ENCODE measurements at places on chromosomes 4 and X. TPM values are rescaled to one million over a fixed set of nuclear protein-coding genes. Genes with fewer than 3 reads are reported as not detected.

The CXCL11 gene
- total RNA-seq, result not detected

The COL4A6 gene
- 66.6 TPM for total RNA-seq

The STOX2 gene
- 23.8 TPM for total RNA-seq

The CCNI gene
- total RNA-seq, result 300 TPM

The TEX11 gene
- 6.5 TPM for total RNA-seq

The PAGE2 gene
- not detected for total RNA-seq

The STATH gene
- total RNA-seq, result not detected

The FRG2 gene
- total RNA-seq, result not detected

- DNase-seq, result no peak
Observed at GRCh38 chr4:119321921-119322687, at the start of gene FABP2. Gene FABP2 (minus strand): TSS chr4:119322138. CDS start chr4:119322102, 36 bp downstream.

DNA sequence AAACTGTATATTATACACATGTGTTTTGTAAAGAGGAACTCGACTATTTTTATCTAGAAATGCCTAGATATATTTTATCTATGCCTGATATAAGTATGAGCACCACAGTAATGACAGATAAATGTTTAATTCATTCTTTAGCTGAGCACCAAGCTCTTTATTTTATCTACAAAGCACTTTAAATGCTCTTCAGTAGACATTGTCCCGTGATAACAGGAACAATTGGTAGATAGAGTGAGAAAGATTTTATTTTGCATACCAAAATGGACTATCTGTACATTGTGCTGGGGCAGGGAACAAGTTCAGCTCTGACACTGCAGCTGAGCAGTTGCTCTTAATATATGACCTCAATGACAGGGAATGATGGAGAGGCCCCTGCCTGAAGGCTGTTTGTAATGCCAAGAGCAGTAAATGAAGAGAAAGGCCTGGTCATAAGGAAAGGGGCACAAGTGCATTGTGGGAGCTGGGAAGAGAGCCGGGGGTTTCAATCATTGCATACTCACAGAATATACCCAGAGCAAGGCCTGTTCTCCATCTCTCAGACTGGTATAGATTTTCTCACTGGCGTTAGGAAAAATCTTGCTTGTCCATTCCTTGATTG, 57.3 kb downstream of the SEPTIN11 start:
- no peak for DNase-seq

DNA sequence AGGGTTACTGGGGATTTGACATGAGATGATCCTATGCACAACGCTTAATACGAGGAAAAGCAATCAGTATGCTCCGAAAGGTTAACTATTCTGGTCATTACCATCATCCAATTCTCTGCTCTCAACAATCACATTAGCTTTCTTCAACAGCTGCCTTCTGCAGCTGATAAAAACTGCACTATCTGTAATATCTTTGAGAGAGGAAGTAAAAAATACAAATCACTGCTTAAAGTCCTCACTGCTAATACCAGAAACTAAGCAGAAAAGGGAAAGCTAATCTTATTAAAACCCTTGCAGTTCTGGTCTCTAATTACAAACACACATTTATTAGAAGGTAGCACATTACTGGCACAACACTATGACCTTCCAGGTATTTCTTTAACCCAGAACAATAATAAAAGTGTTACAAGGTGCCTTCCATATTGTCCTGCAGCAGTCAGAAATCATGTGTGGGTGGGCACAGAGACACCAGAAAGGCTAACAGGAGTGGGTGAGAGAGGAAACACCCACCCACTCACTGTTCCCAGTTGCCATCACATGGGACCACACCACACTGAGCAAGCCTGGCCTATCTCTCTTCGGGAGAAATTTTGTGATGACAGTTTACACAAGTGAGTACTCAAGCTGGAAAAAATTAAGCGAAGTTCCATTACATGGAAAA, 71.0 kb downstream of the RELL1 start:
- no peak for DNase-seq

- DNase-seq, result no peak
Observed at GRCh38 chr4:127182687-127183086, 450.1 kb upstream of the INTU start.

- DNase-seq, result no peak
Observed at GRCh38 chr4:107243141-107243781, 207.1 kb upstream of the DKK2 start.

DNA sequence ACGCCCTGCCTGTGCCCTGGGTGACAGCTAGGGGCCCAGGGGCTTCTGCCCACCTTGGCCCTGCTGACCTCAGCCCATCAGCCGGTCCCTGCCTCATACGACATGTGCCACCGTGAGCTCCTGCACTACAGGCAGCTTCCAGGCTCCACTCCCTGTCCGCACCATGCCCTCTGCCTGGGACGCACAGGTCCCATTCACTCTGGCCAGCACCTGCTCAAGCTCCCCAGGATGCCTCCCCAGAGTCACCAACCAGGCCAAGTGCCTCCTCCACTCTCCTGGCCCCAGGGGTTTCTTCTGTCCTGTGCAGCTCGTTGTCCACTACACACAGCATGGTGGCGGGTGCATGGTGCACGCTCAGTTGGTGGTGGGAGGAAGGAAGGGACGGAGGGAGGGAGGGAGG, 20.2 kb upstream of the MRFAP1 start:
- DNase-seq, result no peak

- no peak for DNase-seq
Observed at GRCh38 chr4:182277377-182277776, 34.2 kb downstream of the TENM3 start.

DNA sequence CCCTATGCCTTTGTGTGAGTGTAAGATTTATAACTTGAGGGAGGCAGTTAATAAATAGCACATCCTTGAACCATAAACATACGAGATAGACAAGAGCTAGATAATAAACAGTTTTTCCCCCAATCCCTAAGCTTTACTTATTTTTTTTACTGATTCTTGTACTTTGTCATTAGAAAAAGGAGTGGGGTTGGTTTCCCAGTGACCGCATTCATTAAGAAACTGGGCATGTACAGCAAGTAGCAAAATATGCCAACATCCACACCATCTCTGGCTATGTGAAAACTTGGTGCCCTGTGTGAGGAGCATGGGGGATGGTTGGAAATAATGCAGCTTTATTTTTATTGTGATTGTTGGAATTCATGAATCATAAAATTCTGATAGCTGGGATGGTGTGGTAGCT, 176.2 kb downstream of the CBR4 start:
- no peak for DNase-seq

GRCh38 chr4:35250761-35251160, 993.6 kb downstream of the ARAP2 start:
- no peak for DNase-seq

GRCh38 chr4:94523033-94523580, 71.4 kb downstream of the PDLIM5 start:
- DNase-seq, result no peak

DNA sequence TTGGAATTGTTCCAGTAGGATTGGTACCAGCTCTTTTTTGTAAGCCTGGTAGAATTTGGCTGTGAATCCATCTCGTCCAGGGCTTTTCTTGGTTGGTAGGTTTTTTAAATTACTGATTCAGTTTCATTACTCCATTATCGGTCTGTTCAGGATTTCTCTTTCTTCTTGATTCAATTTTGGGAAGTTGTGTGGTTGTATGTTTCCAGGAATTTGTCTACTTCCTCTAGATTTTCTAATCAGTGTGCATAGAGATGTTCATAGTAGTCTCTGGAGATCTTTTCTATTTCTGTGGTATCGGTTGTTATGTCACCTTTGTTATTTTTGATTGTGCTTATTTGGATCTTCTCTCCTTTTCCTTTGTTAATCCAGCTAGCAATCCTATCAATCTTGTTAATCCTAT, 248.7 kb downstream of the ARHGAP10 start:
- DNase-seq, result no peak

DNA sequence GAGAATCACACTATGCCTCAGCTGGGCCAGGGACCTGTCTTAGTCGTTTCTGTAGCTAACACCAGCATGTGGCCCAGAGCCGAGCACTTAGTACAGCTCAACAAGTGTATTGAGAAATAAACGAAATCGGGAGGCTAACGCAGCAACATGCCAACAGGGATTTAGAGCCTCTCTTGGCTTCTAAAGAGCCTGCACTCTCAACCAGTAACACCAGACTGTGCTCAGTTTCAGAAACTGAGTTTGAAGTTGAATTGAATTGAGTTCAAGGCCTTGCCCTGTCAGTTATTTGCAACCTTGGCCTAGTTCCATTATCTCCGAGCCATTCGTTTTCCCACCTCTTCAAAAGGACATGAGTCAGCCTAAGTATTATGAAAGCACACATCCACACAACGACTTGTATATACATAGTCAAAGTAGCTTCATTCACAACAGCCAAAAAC, 71.3 kb upstream of the LDB2 start:
- DNase-seq, result no peak

DNA sequence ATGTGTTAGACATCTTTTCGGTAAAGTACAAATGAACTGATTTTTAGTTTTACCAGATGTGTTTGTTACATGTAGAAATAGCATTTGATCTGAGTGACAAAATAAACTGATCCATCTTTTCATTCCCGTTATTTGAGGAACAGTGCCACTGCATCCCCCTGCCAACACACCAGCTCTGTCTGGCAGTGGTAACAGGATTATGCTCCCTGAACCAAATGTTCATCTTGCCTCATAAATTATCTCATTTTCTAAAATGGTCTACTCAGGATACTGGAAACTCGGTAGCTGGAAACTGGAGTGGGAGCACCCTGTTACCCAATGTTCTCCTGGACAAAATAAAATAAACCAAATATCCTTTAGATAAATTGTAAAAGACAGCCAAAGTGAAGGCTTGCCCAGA, 171.6 kb downstream of the FAT4 start:
- DNase-seq, result no peak

DNA sequence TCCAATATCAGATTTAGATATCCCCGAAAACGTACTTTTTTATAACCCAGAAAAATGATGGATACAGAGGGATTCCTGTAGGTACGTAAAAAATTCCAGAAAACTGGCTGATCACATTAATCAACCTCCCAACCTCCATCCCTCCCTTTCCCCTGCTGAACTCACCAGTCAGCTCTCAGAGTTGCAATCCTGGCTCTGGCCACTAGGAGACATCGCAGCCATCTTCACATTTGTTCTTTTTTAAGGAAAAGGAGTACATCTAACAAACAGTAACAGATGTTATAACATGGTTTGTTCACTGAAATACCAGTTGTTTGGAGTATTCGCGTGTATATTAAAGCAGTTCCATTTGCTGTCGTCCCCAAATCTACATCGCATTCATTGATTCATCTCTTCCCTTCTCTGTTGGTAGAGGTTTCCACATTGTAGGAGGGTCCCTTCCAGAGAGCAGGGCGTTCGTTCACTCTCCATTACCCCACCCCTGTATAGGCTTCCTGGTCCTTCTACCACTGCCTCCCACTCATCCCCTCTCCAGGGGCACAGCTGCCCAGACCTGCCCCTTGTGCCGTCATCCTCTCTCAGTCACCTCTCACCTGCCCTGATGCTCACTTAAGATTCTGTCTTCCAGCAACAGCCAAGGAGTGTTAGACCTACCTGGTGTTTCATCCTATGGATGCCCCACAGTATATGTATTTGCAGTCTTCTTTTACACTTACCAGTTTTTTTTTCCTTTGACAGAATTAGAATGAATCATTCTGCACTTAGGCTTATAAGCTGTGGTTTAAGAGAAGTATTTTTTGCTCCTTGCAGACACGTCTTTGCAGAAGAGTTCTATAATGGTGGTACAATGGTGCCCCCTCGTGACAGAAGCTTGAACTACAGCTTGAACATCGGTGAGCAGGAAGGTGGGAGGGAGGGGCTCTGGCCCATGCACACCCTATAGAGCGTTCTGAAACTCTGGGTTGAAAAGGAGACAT, 36.8 kb upstream of the RAB40AL start:
- peak; percentile 43 for DNase-seq

- DNase-seq, result no peak
Observed at GRCh38 chrX:150936556-150936955, 38.1 kb upstream of the CD99L2 start.
